ENCODE measurements at places on chromosomes 4 and X.

GRCh38 chrX:40809210-40809609, 73.9 kb upstream of the MED14 start:
- DNase-seq = no peak

GRCh38 chr4:26574563-26574962, 9.3 kb upstream of the TBC1D19 start:
- no peak for DNase-seq

DNA sequence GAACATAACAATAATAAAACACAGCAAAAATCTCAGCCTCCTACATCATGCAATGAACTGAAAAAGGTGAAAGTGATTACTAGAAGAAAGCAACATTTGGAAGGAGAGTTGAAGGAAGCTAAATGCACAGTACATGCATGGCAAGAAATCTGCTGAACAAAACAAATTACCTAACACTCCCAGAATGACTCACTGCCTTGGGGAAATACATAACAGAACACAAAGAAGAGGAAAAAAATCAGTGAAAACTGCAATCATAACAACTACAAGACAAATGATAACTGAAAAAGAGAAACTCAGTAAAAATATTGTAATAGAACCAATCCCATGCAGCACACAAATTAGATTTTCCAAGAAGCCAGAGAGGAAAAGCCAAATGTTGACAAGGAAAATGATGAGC, 1513.2 kb downstream of the ARAP2 start:
- no peak for DNase-seq

GRCh38 chr4:153439831-153440230, 26.3 kb upstream of the TMEM131L start:
- DNase-seq = no peak

GRCh38 chr4:88447371-88448095, 9.4 kb upstream of the HERC5 start:
- no peak for DNase-seq

- no peak for DNase-seq
Observed at GRCh38 chrX:22424919-22425318, 152.2 kb downstream of the CBLL2 start.

DNA sequence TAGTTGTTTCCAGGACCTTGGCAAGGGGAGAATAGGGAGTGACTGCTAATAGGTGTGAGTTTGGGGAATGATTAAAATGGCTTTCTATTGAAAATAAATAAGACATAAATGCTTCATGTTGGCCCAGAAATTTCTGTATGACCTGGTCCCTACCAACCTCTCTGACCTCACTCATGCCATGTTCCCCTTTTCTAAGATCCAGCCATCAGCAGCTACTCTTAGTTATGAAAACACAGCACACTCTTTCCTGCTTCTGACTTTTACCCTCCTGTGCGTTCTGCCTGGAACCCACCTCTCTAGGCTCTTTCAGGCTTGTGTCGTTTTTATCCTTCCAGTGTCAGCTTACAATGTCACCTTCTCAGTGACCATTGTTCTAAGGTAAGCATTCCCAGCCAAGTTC, 14.8 kb upstream of the CXCL5 start:
- DNase-seq = no peak

GRCh38 chr4:137082061-137082460, 450.2 kb downstream of the PCDH18 start:
- DNase-seq = no peak

GRCh38 chr4:2254665-2255500, 7.0 kb downstream of the MXD4 start:
- DNase-seq = no peak

DNA sequence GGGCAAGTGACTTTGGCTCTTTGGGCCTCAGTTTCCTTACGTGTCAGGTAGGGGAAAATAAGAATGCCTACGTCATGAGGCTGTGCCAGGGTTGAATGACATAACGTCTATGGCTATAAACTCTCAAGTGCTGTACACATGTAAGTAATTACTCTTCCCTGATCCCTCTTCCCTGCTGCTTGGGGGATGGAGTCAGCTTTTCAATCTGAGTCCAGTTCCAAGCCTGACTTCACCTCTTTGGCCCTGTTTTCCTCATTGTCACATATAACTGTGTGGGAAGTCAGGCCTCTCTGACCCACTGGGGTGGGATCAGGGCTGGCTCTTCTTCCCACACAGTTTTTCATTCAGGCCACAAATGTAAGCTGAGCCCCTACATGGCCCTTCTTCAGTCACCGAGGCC, 11.4 kb upstream of the CITED1 start:
- DNase-seq = no peak

GRCh38 chr4:182380771-182381181, 137.6 kb downstream of the TENM3 start:
- DNase-seq = no peak

- no peak for DNase-seq
Observed at GRCh38 chrX:39226251-39226650, 425.0 kb downstream of the MID1IP1 start.

- no peak for DNase-seq
Observed at GRCh38 chrX:40106676-40107290, 9.0 kb upstream of the BCOR start.

GRCh38 chr4:6110681-6111353, 89.5 kb downstream of the JAKMIP1 start:
- DNase-seq = no peak

DNA sequence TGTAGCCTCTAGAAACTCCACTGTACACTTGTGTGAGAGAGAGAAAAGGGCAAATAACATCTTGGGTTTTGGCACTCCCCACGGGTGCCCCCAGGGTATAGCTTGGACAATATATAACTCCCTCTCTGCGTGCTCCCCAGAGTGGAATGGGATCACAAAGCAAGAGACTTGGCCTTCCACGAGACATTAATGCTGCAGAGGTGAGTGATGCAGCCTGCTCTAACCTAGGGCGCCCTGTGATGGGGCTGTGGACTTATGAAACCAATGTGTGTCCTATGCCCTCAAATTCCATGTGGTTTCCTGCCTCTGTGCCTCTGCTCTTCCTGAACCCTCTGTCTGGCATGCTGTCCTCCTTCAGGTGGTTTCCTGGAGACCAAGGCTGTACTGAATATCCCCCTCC, 22.0 kb upstream of the FAM9C start:
- DNase-seq = no peak

GRCh38 chr4:59597536-59598329, 1602.4 kb upstream of the ADGRL3 start:
- DNase-seq = no peak
